ENCODE measurements at places on chromosomes 11 and 22.

DNA sequence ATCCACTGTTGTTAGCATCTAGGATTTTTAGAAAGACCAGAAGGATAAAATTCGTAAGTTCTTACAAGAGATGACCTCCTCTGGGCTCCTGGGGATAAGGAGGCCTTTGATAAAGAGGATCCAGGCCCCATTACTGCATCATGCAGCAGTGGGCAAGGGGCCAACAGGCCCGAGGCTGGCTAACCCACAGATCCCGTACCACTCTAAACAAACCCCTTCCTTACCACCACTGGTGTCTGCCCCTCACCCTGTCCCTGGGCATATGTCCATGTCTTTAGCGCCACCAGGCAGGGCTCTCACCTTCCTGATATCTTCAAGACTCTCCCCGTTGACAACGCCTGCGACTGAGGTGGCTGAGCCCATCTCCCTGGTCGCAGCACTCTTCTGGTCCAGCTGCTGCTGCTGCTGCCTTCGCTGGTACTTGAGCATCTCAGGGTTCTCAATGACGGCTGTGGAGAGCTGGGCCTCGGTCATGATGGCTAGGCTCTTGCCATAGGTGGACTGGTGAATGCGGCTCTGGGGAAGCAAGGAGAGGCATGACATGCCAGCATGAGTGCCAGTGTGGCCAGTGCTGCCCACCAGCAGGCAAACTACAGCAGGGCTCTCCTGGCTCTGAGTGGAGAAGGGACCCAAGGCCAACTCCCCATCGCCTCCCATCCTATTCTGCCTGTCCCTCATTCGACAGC, 46.2 kb downstream of the HIRA start:
- no peak for DNase-seq

DNA sequence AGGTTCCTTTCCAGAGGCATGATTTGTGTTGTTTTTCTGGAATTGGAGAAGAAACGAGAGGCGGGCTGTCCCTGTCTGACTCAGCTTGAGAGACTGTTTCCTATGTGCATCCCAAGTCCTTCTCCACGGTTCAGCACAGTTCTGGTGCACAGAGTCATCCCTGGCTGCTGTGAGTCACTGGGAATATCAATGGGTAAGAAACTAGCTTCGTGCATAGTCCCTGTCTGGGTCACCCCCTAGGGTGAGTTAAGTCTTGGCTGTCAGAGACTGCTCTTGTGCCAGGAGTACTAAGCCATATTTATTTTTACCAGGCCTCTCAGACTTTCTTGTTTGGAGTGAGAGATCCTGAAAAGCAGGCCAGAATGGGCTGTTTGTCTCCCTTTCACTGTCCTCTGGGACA, 2.4 kb upstream of the LRP4 start:
- no peak for DNase-seq

DNA sequence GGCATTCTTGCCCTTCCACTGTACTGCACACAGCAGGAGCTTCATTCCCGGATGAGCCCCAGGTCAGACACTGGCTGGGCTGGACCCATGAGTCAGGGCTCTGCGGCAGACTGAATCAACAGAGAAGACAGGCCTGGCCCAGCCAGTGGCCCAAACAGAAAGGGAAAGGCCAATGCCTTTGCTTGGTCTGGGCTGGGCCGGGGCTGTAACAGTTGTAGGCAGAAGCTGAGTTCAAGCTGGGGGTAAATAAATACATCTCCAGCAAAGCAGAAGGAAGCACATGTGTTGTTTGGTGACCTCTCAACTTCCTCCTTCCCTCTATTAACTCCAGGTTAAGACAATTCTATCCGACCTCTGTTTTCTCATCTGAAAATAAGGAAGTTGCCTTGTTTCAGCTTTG, 1.8 kb upstream of the SMIM35 start:
- DNase-seq, result no peak

GRCh38 chr11:111518668-111519067, 4.1 kb downstream of the HOATZ start:
- no peak for DNase-seq

GRCh38 chr11:20235164-20235563, 74.9 kb upstream of the DBX1 start:
- no peak for DNase-seq

DNA sequence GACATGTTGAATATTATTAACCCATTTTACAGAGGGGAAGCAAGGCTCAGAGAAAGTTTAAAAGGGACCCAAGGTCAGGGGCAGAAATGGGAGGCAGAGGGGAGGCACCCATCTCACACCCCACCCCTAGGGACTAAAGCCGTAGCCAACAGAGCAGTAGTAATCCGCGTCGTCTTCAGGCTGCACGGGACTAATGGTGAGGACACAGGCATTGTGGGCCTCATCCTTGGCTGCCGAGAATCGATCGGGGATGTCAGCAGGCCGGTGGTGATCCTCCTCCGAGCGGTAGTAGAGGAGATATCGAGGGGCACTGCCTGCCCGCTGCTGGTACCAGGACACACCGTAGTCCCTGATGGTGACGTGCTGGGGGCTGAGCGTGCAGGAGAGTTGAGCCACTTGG, 1.5 kb downstream of the VPREB3 start:
- DNase-seq, result no peak

DNA sequence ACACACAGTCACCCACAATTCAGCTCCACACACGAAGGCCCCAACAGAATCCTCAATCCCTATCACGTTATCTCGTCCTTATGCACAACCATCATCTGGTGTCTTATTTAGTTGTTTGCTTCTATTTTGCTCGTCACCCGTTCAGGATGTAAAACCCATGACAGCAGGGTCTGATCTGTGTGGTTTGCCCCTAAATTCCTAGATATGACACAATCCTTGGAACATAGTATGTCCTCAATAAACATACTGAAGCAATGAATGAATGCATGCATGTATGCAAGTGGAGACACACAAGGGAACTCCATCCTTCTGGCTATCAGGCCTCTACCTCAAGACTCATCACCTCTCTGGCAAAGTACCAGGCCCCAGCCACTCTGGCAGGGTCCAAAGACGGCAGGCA, 20.2 kb downstream of the STARD10 start:
- DNase-seq, result no peak

DNA sequence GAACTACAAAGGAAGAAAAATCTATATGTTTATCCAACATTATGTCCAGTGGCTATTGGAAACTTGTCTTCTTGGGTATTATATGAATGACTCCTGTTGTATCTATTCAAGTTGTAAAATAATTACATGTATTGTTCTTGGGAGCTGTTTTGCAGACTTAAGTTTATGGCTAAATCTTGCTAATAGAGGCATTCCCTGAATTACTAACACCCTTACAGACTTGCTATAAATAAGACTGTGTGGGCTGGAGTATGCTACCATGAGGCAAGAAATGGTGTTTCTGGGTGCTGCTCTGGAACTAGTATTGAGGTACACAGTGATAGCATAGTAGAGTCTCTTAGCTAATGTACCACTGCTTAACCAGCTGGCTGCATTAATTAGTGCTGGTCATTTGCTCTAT, 155.1 kb downstream of the HIPK3 start:
- no peak for DNase-seq
